MCF 10A (cell line): ENCODE measurements at places on chromosomes 1 and 21. TPM values are rescaled to one million over a fixed set of nuclear protein-coding genes. Genes with fewer than 3 reads are reported as not detected.
A peak's percentile ranks its signal among the peaks of the same experiment; 100 is the strongest.

- H3K27me3 ChIP-seq, result no peaks in the 10 kb centered on the region
- DNase-seq, result no peak
- H3K36me3 ChIP-seq, result peaks cover 16% of the 10 kb centered on the region
- H3K4me3 ChIP-seq, result no peak overlapping the region
Measured at GRCh38 chr1:31679676-31680230, 24.1 kb downstream of the COL16A1 start.

DNA sequence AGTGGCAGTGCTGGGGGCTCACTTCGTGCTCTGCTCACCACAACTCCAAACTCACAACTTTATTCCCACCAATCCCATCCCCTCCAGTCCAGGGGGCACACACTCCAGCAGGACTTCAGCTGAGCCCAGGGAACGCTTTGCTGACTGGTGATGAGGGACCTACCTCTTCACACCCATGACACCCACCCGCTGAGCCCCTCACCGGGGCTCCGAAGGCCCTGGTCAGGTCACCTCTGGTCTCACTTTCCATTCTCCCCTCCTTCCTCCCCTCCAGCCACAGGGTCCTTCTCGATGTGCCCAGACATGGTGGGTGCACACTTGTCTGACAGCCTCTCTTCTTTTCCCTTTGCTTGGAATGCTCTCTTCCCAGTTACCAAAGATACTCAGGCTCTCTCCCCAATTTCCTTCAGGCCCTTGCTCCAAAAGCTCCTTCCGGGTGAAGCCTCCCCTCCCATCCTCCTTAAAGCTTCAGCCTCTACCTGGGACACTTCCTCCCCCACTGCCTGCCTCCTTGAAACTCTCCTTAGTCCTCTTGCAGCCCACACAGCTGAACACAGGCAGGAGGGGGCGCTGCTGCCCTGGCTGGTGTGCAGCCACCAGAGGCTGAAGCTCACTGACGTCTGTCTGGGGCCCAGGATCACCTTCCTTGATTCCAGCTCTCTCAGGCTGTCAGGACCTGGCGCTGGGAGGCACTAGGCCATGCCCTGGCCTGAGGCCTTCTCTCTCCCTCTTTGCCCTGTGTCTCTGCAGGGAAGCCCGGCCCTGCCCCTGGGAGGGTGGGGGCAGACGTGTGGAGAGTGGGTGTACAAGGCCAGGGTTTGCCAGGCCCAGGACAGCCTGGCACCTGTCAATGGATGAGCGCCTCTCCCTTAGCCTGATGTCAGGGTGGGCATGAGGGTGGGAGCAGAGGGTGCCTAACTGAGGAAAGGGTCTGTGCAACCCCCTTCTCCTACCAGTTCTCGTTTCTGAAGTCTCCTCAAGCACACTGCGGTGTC is 1.6 kb downstream of the KCNE1 start:
- H3K4me1 ChIP-seq, result peaks cover 18% of the 10 kb centered on the region
- no peak overlapping the region for H3K4me3 ChIP-seq
- peak; percentile 73 for DNase-seq
- peak overlapping the region; percentile 41 for H3K27ac ChIP-seq

GRCh38 chr1:63922848-63923247 is 149.0 kb downstream of the ROR1 start:
- H3K36me3 ChIP-seq, result no peaks in the 10 kb centered on the region
- no peak overlapping the region for H3K4me3 ChIP-seq
- H3K27ac ChIP-seq, result no peak overlapping the region
- H3K4me1 ChIP-seq, result peaks cover 23% of the 10 kb centered on the region
- no peaks in the 10 kb centered on the region for H3K27me3 ChIP-seq

- H3K27ac ChIP-seq, result peak overlapping the region; percentile 75
- peaks cover 25% of the 10 kb centered on the region for H3K4me1 ChIP-seq
- peak; percentile 87 for DNase-seq
Measured at GRCh38 chr1:160251687-160252526, 10.4 kb downstream of the DCAF8 start.

Gene PROK1
- total RNA-seq, result not detected in 2 replicates

Gene EPHA2
- total RNA-seq, result 206 and 248 TPM in 2 replicates

DNA sequence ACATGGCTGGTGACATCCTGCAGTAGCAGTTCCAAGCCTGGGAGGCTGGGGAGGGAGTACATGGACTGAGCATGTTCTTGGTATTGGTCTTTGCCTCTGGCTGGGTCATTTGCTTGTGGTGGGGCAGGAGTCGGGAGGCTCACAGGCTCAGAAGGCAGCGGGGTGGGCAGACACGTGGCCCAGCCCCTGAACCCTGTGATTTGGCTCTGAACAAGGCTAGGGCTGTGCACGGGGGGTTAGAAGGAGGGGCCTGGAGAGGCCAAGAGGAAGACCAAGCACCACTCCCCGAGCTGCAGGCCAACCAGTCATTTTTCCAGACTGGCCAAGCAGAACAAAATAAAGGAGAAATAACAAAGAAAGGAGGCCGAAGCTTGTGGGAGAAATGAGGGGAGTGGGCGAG is 9.7 kb upstream of the PRELP start:
- H3K4me1 ChIP-seq, result peaks cover 28% of the 10 kb centered on the region
- no peak overlapping the region for H3K27ac ChIP-seq
- H3K27me3 ChIP-seq, result peaks cover 11% of the 10 kb centered on the region
- DNase-seq, result no peak
- H3K4me3 ChIP-seq, result no peak overlapping the region

Gene NTNG1
- total RNA-seq, result 0.44 TPM in 1 of 2 replicates, not detected in the other

- H3K27ac ChIP-seq, result no peak overlapping the region
- peaks cover 35% of the 10 kb centered on the region for H3K27me3 ChIP-seq
- H3K4me1 ChIP-seq, result no peaks in the 10 kb centered on the region
- no peak for DNase-seq
Measured at GRCh38 chr1:176559474-176559873, 96.5 kb downstream of the PAPPA2 start.

DNA sequence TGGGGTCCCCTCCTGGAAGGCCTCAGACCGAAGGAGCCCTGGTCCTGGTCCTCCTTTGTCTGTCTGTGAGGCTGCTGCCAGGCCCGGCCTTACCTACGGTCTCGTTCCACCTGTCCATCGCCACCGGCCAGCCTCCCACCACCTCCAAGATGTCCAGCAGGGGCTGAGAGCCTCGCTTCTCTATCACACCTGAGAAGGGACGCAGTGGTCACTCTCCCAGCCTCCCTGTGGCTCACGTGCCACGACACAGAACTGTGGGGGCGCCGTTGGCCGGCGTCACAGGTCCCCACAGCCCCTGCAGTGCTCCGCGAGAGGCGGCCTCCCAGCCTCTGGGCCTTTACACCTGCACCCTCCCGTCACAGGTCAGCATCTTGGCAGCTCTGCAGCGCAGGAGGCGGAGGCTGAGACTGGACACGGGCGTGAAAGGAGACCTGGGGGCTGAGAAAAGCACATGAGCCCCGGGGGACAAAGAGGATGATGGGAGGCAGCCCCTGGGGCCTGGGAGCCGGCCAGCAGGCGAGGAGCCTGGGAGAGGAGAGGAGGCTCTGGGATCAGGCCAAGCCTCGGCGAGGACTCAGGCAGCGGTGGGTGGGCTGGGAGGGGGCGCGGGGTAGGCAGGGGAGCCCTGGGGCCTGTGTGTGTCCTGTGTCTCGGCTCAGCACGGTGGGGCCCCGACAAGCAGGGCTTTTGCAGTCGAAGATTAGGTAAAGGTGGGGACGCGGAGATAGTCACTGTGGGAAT is 20.5 kb downstream of the PRXL2B start:
- H3K4me3 ChIP-seq, result no peak overlapping the region
- no peak overlapping the region for H3K27ac ChIP-seq
- H3K36me3 ChIP-seq, result no peaks in the 10 kb centered on the region
- peaks cover 12% of the 10 kb centered on the region for H3K27me3 ChIP-seq

DNA sequence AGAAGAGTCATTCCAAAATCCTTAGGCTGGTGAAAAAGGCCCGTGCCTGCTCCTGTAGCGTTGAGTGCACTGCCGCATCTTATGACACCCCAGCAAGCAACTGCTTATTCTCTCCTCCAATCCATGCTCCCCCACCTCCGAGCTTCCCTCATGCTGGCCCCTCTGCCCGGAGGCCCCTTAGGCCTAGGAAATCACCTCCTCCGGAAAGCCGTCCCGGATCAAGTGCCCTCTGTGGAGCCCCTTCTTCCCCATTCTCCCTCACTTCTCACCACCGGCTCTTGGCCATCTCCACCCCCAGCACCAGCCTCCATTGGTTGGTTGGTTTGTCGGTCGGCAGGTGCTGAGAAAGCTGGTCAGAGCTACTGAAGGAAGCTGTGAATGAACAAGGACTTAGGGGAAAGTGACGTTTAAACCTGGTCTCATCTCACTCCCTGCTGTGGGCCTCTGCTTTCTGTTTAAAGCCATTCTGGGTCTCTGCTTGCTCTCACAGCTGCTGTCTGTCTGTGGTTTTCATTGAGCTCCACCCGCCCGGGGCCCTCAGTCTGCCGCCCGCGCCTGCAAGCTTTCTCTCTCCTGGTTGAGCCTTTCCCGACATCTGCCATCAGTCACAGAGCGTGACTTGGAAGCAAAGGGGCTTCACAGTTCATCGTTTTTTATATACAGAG is 122.2 kb downstream of the KCNN3 start:
- H3K4me1 ChIP-seq, result no peaks in the 10 kb centered on the region
- H3K4me3 ChIP-seq, result no peak overlapping the region
- DNase-seq, result no peak
- H3K27ac ChIP-seq, result no peak overlapping the region
- H3K27me3 ChIP-seq, result peaks cover 80% of the 10 kb centered on the region
- H3K36me3 ChIP-seq, result no peaks in the 10 kb centered on the region
